CD4-positive, alpha-beta T cell treated with Interleukin-1 beta for 1 hour (primary cell): ENCODE measurements at places on chromosomes 7 and 10.

GRCh38 chr10:95504246-95504691 is 56.9 kb downstream of the SORBS1 start:
- no peak for DNase-seq

DNA sequence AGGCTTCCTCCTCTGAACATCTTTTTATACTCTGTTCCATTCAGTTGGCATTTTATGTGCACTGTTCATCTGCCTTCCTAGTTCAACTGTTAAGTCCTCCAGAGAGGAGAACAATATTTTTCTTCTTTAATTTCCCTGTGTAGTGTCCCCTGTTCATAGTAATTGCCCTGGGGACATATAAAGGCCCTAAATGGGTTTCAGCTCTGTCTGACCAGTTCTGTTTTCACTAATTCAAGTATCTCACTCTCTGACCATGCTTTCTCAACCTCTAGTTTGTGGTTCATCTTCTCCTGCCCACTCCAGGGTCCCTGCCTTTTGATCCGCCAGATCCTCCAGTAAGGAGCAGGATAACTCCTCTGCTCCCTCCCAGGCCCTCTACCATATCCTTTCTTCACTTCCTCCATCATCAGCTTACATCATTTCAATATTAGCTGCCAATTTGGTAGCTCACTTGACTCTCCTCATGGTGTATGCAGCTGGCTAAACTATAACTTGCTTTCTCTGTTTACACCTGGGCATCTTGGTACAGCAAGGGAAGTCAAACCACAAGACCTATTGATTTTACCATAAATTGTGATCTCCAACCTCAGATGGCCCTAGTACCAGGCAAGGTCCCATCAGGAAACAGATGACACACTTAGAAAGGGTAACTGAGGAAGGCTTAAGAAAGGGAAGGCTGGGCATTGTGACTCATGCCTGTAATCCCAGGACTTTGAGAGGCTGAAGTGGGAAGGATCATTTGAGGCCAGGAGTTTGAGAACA is 17.7 kb upstream of the C10orf67 start:
- no peak for DNase-seq

DNA sequence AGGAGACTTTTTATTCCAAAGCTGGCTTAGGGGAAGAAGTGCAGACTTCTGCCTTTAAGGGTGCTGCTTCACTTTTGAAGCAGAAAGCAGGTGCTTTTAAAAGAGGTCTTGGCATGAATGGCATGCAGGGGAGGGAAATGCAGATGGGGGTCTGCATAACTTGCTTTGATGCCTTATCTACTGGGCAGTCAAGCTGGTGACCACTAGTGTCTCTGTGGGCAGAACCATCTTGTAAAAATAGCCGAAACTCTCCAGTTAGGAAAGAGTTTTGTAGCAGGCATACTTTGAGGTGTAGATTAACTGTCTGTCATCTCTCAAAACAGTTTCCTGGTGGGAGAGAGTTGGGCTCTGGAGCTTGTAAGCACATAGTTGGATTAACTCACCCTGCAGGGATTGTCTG is 9.9 kb upstream of the CTNNA3 start:
- DNase-seq = no peak

DNA sequence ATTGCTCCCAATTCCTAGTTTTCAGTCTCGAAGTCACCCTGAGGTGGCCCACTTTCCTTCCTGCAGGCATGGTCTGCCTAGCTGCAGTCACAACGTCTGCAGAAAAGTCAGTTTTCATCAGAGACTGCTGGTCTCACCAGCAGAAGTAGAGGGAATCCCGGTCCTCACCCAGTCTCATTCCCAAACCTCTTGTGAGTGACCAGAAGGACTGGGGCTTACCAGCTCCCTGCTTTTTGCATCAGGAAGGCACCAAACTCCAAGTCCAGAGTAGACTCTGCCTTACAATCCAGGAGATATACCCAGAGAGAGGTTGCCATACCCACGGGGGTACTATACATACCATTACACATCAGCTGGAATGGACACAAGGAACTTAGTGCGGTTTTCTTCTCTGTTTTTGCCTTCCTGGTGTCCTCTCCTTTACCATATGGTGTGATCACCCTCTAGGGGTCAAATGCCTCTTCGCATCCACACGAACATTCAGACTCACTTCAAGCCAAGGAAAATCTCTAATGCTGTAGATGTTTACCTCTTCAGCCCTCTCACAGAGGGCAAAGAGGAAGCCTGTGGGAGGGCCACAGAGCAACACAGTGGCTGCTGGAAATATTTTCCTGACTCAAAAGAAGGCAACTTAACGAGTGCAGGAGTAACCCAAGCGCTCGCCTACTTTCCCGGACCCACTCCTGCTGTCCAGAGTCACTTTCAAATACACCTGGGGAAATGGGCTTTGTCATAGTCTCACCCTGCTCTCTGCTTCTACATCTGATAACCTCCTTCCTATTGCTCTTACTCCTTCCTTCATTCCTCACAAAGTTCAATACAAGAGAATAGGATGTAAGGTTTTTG is 220.9 kb downstream of the C7orf25 start:
- no peak for DNase-seq

- no peak for DNase-seq
These were observed 201.4 kb upstream of the NPVF start for GRCh38 chr7:25429731-25430130.

DNA sequence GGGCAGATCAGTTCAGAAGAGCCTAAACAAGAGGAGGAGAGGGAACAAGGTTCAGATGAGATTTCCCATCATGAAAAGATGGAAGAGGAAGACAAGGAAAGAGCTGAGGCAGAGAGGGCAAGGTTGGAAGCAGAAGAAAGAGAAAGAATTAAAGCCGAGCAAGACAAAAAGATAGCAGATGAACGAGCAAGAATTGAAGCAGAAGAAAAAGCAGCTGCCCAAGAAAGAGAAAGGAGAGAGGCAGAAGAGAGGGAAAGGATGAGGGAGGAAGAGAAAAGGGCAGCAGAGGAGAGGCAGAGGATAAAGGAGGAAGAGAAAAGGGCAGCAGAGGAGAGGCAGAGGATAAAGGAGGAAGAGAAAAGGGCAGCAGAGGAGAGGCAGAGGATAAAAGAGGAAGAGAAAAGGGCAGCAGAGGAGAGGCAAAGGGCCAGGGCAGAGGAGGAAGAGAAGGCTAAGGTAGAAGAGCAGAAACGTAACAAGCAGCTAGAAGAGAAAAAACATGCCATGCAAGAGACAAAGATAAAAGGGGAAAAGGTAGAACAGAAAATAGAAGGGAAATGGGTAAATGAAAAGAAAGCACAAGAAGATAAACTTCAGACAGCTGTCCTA is 52.7 kb upstream of the AGBL3 start:
- DNase-seq = no peak
